ENCODE measurements at places on chromosomes 11 and 22.

DNA sequence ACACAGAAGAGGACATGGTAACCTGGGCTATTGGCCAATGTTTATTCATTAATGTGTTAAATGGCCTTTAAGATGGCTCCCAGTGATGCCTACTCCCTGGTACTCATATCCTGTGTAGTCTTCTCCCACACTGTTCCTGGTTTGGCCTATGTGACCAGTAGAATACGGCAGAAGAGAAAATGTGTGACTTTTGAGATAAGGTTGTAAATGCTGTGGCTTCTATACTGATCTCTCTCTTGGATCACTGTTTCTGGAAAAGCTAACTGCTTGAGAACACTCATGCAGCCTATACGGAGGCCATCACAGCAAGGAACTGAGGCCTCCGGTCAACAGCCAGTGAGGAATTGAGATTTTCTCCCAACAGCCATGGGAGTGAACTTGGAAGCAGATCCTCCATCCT, 24.1 kb downstream of the MAML2 start:
- DNase-seq, result no peak

- no peak for DNase-seq
Observed at GRCh38 chr11:85602526-85603213, 24.5 kb downstream of the DLG2 start.

GRCh38 chr22:49206281-49206680, 621.4 kb downstream of the BRD1 start:
- DNase-seq, result no peak

GRCh38 chr11:44957776-44958564, 7.3 kb upstream of the TP53I11 start:
- DNase-seq, result no peak

- no peak for DNase-seq
Observed at GRCh38 chr11:99865951-99866350, 821.1 kb upstream of the ARHGAP42 start.

DNA sequence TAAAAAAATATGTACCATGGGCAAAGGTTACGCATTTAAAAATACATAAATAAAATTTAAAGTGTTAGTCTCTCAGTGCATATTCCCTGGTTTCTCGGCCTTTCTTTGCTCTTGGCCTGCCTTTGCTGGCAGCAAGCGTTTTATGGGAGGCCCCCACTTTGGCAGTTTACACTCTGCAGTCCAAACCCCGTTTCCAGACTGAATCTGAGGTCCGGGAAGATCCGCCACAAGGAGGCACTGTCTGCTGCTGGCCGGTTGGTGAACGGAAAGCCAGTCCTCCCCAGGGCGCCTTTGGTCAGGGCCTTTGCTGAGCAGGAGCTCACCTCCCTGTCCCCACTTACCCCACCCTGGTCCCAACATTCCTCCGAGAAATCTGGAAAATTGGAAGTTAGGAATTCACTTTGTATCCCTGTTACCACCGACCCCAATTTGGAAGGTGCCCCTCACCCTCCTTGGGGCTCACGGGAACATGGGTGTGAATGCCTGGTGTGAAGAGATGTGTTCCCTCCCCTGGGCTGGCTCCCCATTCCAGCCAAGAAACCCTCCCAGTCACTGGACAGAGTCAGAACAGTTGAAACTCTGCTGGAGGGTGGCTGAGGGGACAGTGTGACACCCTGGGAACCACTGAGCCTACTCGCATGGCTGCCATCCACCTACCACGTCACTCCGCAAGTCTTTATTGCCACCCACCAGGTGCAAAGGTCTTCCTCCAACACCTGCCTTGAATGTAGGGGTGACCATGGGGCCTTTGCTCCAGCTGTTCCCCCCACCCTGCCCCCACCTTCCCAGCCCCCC, 9.4 kb upstream of the SF1 start:
- DNase-seq, result no peak

DNA sequence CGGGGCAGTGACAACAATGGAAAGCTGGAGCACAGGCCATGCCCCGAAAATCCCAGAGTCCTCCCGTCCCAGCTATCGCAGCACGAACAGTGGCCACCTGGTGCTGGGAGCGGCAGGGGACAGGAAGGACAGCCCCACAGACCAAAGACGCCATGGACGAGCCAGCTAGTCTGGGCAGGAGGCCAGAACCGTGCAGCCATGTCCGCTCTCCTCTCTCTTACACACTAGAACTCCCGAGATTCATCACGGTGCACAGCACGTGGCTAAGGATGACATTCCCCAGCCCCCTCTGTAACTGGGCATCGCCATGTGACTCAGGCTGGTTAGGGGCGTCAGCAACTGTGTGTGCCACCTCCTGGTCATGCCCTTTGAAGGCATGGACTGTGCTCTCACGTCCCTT, 4.6 kb downstream of the CDPF1 start:
- DNase-seq, result no peak

- DNase-seq, result no peak
Observed at GRCh38 chr11:93730108-93731107, 10.9 kb downstream of the TAF1D start.

GRCh38 chr22:31221084-31221483, 9.0 kb downstream of the LIMK2 start:
- no peak for DNase-seq

DNA sequence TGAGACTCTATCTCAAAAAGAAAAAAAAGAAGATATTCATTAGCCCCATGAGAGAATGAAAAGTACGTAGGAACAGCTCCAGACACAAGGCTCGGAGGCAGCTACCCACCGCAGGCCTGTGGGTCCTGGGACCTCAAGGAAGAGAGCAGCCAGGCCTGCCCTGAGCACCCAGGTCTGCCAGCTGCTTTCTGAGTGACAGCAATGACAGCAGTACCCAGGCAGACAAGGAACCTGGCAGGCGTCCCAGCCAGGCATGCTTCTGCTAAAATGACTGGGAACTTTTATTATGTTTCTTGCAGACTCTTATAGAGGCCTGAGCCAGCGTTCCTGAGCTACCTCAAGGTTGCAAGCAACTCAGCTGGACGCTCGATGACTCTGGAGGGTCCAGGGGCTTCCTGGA, 31.6 kb downstream of the CPT1A start:
- DNase-seq, result no peak

DNA sequence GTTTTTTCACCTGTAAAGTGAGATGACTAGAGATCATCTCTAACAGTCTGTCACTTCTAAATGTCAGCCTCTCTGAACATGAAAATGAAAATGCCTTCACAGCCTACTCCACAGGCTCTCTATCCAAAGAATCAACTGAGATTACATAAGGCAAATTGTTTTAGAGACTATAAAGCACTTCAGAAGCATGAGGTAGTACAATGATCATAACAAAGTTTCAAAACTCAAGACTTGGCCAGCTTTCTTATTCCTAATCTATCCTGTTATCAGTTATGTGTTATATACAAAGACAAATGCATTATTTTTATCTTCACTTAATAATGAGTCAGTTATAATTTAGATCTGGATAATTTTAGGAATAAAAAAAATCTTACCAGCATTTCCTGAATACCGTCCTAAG, 20.3 kb upstream of the CEP126 start:
- DNase-seq, result no peak

- no peak for DNase-seq
Observed at GRCh38 chr11:80694385-80694784, 1253.6 kb upstream of the TENM4 start.

DNA sequence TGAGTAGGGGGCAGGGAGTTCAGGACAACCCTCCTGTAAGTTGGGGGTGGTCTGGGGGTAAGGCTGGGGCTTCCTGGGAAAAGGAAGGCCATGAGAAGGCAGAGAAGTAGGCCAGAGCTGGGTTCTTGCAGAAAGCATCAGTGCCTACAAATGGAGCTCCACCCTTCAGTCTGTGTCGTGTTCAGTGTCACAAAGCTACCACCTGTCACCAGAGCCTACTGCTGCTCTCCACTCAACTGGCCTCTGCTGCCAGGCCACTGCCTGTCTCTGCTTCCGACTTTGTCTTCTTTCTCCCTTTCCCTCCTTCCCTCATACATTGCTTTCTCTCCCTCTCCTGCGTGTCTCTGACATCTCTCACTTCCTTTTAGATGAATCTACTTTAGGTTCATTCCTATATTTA, 3.4 kb upstream of the WBP2NL start:
- DNase-seq, result no peak

GRCh38 chr11:10407055-10407454, 48.0 kb upstream of the AMPD3 start:
- no peak for DNase-seq

DNA sequence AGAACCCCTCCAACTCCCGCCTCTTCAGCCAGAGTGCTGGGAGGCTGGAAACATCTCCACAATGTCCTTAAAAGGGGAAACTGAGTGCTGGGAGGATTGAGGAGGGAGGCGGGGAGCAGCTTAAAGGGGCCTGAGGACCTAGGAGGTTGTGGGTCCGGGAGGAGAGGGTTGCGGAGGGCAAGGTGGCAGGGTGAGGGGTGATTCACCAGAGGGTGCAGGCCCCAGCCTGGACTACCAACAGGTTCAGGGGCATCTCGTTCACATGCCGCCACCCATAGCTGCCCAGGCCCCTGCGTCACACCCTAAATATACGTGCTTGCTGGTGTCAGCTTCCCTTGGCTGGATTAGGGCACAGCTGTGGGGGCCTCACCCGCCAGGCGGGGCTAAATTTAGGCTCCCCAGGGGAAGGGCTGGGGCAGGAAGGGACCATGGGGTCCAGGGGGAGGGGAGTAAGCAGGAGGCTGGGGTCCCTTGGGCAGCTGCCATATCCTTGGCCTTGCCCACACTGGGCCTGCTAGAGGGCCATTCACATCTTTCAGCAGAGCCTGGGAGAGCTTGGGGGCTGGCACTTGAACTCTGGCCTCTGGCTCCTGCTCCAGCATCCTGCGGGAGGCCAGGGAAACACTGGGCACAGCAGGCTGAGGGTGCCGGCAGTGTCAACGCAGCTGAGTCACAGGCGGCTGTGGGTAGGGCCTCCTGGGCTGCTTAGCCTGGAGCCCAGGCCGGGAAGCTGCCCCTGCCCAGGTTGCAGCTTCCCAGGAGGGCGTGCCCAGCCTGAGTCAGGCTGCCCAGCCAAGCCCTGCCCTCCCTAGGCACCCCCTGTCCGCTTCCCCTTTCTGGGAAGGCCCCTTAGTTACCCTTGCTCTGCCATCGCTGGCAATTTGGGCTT, 1.3 kb downstream of the EHBP1L1 start:
- no peak for DNase-seq

- DNase-seq, result no peak
Observed at GRCh38 chr11:23284631-23285030, 424.4 kb upstream of the CCDC179 start.

GRCh38 chr11:63667995-63668795, 3.0 kb downstream of the ATL3 start:
- no peak for DNase-seq

- DNase-seq, result no peak
Observed at GRCh38 chr22:37165066-37165465, 15.3 kb upstream of the IL2RB start.

- DNase-seq, result no peak
Observed at GRCh38 chr11:133403900-133404299, 128.4 kb downstream of the OPCML start.

GRCh38 chr11:85595285-85595884, 31.8 kb downstream of the DLG2 start:
- DNase-seq, result peak; percentile 3

- DNase-seq, result no peak
Observed at GRCh38 chr22:37237371-37238268, 6.4 kb downstream of the RAC2 start.

DNA sequence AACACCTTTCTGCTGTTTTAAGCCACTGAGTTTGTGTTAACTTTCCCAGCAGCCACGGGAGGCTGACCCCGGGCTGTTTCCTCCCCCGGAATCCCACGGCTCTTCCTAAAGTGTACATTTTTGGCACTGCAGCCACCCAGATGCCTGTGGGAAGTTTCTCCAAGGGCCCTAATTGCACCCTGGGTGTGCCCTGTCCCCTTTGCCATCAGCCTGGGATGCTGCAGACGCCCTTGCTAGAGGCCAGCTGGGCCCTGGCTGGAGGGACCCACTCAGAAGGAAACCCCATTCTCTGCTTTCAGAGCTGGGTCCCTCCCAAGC, 883.3 kb downstream of the BRD1 start:
- DNase-seq, result no peak

GRCh38 chr11:2382129-2382517, 5.0 kb downstream of the CD81 start:
- no peak for DNase-seq

DNA sequence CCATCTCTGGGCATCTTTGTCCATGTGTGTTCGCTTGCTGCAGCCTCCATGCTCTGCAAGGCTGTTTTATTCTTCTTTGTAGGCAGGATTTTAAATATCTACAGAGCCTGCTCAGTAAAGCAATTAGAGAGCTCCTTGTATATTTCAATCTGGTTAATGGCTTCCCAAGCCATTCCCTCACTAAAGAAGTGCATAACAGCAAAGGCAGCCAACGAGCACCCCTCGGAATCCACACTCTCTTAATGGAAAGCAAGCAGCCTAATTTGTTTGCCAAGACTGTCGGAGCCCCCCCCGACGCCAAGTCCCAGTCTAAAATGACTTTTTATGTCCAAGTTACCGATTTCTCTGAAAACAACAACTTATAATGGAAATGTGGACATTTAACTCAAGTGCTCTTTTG, 123.6 kb downstream of the ARL14EP start:
- no peak for DNase-seq

DNA sequence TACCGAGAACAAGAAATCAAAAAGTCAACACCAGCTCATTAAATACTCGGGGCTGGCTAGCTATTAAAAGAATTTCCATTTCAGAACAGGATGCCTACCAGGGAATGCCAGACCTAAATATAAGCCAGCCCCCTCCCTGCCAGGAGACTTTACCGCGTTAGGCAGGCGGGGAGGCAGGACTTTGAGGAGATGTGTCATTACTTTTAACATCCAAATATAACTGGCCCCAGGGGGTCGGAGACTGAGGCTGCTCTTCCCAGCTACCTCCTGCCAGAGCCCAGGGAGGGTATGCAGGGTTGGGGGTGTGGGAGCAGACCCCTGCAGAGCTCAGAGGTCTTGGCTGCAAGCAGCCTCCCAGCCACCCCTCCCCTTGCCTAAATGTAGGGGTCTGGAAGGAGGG, 183.5 kb downstream of the DSCAML1 start:
- no peak for DNase-seq

DNA sequence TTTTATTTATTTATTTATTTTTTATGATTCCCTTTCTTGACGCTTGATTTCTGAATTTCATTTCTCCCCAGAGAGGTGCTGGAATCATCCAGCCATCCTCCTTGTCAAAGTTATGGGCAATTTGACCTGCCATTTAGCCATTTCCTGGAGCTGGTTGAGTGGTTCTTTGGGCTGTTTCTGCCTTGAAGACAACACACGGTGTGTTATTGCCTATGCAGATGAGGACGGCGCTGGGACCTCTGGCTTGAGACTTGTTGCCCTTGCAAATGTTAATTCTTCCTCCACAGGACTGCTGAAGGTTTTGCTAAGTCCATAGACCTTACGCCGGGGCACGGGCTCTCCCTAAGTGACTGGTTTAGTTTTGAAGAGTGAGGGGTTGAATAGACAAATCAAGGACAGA, 147.9 kb upstream of the PLET1 start:
- DNase-seq, result no peak

GRCh38 chr22:29517215-29517908, 36.2 kb downstream of the THOC5 start:
- DNase-seq, result no peak

DNA sequence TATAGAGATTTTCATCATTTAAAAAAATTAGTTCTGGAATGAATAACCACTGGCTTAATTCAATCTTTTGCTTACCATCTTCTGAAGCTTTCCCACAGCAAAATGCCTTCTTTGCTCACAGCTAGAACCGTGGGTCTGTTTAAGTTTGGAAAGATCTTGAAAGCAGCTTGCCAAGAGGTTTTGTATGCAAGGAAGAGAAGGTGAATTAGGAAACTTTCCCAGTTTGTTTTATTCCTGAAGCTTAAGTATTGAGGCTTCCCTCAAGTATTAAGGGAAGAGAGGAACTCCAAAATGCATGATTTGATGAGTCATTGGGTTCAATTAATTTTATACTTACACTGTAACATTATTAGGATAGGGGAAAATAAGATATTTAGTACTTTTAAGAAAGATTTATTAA, 1.9 kb upstream of the ARHGEF12 start:
- no peak for DNase-seq
